ENCODE measurements at places on chromosomes 1 and 21.
A peak's percentile ranks its signal among the peaks of the same experiment; 100 is the strongest.

DNA sequence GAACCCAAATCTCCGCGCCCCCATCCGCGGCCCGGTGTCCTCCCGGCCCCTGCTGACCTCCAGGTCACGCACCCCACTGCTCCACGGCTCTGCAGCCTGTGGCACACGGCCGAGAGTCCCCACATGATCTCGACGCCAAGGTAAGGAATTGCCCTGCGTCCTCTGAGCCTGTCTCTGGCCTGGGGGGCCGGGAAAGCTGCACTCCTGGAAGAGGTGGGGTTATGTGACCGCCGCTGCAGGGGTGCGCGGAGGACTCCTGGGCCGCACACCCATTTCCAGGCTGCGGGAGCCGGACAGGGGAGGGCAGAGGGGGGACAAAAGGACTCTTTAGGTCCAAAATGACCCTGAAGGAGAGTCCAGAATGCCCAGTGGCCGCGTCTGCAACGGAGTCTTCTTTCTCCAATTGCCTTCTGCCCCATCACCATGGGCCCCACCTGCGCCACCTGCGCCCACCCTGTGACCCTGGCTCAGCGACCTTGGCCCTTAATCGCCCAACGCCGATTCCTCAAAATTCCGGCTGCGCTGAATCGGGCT lies 997 bp upstream of the SIM2 start:
- DNase-seq = no peak

DNA sequence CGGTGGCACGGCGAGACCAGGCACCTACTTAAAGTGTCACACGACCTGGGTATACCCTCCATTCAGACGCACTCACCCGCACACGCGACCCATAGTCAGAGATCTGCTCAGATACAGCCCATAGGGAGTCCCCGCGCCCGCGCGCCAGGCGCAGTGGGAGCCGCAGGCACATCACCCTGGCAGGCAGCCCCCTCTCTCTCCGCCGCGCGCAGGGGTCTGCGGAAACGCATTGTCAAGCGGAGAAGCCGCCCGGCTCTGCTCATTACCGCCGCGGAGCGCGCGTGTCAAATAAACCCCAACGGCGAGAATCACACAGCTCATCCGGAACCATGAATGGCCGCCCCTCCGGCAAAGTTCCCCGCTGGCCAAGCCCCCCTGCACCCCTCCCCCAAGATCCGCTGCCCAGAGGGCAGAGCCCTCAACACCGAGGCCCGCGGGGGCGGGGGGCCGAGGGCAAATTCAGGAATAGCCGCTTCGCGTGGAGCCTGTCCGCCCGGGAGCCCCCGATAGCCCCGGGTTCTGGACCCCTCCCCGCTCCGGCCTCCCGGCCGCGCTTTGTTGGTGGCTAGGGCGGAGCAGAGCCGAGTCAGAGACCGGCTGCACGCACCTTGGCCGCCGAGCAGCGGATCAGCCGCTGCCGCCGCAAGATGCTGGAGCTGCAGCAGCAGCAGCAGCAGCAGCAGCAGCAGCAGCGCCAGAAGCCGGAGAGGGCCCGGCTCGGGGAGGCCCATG lies 522 bp downstream of the LRP8 start:
- peak; percentile 21 for DNase-seq

GRCh38 chr1:158022554-158023312 lies 29.3 kb downstream of the KIRREL1 start:
- DNase-seq = no peak

DNA sequence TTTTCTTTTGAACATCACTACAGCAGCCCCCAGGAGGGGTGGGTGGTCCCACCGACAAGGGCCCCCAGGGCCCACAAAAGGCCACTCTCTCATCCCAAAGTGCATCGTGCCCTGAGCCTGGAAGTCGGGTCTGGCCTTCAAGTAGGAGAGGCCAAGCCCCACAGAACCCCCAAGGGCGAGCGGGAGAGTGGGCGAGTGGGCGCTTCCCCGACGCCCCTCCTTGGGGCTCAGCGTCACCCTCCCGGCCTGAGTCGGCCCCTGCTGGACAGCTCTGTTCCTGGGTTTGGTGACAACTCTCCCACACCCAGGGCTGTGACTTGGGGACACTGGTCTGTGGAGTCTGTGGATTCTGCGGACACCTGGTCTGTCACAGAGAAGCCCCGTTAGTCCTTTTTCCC lies 42.2 kb upstream of the COL18A1 start:
- no peak for DNase-seq

GRCh38 chr21:44780767-44781459 lies 20.7 kb downstream of the UBE2G2 start:
- DNase-seq = no peak

DNA sequence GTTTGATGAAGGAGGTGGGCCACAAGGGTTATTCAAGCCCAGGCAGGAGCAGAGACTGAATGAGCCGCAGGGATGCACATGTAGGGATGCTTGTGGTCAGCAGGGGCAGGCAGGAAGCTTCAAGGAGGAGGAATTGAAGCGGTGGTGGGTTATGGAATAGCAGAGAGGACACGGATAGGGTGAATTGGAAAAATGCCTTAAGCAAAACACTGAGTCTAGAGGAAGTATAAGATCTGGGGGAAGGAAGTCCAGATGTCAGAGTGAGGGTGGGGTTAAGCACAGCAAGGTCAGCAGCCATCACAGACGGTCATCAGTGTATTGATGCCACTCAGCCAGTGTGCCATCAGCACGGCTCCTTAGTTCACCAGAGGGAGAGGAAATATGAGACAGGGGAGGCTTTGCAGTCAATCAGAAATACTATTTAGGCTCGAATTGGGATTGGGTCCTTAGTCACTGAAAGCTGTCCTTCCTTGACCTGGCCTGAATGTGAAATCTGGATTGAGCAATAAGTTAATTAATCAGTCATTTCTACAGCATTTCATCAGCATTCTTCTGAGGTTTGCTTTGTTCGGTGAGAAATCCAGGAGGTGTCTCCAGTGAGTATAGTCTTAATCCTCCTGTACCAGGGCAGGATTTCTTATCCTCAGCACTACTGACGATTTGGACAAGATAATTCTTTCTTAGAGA lies 6.0 kb upstream of the LCE1F start:
- DNase-seq = no peak

DNA sequence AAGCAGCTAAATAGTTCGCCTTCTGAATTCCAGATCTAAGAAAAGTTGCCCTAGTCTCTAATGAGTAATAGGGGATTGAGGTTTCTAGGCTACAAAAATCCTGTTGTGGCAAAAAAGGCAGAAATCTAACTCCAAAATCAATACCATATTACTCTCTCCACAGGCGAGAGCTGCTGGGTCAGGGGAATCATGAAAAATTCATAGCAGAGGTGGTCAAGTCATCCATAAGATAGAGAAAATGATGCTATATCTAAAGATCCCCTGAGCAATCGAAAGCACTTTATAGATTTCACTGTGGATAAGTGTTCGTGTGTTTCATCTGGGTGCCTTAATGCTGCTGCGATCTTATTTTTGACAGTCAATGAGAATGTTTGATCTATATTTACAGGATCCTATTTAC lies 417.7 kb downstream of the AGBL4 start:
- no peak for DNase-seq

DNA sequence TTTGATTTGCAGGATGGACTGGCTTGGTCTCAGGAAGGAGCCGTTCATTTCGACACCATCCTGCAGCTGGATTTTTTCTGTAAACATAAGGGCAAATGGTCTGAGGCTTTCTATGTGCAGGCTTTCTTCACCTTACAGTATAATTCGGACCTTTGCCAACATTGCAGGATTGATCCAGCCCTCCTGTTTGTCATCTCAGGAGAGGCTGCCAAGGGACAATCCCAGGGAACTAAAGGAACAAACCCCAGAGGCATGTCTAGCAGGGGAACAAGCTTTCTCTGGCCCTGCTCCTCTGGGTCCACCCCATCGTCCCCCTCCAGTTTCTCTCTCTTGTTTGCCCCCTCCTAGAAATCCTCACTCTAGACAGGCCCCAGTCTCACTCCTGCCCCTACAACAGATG lies 24.8 kb upstream of the GBP6 start:
- no peak for DNase-seq

DNA sequence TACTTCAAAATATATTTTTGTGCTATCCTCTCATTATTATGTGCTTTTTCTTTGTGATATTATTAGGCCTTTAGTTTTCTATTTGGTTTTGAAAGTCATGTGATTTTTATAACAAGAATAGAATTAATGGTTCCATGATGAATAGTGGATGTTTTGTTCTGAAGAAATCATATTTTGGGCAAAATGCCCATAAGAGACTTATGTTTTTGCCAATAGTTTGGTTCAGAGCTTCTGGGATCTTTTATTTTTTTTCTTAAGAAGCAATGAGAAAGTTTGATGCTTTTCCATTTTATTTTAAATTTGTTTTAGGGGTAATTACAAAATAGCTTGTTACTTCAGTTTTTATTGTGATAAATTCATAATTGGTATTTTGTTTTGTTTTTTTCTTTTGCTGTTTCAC lies 49.8 kb downstream of the LYPLAL1 start:
- no peak for DNase-seq

DNA sequence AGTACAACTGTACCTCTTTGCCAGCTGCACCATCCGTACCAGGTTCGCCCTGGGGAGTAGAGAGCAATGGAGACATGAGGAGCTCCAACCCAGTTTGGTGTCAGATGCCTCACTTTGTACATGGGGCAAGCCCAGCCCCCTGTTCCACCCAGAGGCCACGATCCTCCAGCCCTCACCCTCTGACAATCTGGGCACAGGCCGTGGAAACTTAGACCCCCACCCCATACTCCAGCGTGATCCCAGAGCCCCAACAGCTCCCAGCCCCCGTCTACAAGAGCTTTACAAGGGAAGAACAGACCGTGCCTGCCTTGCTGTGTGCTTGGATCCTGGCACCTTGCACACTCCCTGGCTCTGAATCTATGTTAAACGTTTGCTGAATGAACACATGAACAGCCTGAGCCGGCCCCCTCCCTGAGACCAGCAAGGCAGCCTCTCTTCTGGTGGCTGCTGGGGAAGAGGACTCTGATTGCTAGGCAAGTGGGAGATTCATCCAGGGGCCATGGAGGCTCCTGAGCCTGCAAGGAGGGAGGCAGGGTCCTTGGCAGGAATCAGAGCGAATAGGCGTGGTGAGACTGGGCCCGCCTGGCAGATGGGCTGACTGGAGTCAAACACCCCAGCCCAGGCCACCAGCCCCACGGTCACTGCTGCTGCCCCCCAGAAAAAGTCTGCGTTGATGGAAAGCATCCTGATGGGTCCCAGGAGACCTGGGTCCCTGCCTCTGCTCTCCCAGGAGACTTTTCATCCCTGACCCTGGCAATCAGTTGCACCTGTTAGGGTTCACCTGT lies 12.5 kb upstream of the PEF1 start:
- no peak for DNase-seq

DNA sequence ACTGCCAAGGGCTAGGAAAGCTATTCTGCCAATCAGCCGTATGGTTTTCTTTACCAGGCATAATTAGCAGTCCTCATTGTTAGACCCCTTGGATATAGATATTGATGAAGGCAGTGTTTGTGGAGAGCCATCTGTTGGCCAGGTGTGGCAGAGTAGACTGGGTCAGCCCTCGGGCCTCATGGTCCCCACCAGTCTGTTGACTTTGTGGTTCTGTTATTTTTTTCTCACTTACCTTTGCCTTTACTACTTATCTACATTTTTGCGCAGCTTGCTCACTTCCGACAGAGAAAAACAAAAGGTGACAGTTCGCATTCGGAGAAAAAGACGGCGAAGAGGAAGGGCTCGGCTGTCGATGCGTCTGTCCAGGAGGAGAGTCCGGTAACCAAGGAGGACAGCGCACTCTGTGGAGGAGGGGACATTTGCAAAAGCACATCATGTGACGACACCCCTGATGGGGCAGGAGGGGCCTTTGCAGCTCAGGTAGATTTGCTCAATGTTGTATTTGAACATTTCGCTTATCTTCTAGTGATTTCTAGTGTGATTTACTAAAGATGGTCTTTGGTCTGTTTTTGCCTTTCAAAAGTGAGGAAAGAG lies 2.3 kb downstream of the PCNT start:
- no peak for DNase-seq

DNA sequence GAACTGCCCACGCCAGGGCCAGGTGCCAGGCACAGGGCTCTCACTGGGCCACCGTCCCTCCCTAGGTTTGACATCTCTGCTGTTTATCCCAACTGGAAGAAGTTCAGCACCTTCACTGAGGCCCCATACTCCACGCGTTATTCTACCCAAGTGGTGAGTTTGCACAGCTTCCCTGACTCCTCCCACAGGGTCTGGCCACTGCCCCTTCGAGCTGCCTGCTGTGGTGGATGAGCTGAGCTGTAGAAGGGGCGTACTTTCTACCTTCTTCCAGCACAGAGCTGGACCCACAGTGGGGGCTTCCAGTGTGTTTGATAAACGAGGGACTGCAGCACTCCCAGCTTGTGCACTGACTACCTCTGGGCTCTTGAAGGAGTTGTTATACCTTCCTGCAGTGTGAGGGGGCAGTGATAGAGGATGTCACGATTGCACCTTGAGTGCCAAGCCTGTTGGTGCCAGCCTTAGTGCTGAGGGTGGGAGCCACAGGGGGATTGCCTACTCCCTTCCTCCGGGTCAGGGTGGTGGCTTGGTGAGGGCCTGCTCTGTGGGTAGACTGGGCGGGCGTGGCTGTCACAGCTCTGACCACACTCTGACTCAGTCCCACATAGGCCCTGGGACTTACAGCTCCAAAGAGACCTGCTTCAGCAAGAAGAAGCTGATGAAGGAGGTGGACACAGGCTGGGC lies 5.9 kb upstream of the TTC22 start:
- no peak for DNase-seq

DNA sequence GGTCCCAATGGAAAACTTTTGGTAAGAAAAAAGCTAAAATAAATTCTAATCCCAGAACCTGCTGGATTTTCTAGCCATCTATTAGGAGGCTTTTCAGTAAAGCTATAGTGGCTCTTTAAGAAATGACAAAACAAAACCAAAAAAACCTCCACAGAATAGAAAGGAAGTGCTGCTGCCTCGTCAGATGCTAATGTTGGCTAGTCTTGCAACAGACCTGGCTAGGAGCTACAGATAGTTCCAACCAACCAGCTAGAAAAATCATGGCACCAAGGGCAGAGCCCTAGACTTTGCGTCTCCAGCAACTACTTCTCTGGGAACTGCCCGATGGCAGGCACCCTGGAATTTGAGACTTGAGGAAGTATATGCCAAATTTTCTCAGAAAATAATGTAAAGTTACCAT lies 7.6 kb downstream of the CD101 start:
- no peak for DNase-seq

GRCh38 chr1:205004351-205004750 lies 38.7 kb upstream of the CNTN2 start:
- no peak for DNase-seq

DNA sequence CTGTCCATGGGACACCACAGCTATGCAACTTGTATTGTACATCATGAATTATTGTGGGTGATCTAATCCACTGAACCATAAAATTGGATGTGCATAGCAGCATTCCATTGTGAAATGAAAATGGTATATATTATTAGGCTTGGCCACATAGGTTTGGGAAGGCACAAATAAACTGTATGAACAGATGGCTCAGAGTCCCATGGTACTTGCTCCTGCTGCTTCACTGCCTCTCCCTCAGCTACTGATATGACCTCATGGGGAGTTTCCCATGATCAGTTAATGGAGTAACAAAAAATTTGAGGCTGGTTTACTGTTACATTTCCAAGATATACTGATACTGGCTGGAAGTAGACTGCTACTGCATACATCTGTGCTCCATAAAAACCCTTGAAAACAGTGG lies 152.7 kb upstream of the NEGR1 start:
- DNase-seq = no peak
